ENCODE measurements at places on chromosomes 7 and 10. TPM values are rescaled to one million over a fixed set of nuclear protein-coding genes. Genes with fewer than 3 reads are reported as not detected.

DNA sequence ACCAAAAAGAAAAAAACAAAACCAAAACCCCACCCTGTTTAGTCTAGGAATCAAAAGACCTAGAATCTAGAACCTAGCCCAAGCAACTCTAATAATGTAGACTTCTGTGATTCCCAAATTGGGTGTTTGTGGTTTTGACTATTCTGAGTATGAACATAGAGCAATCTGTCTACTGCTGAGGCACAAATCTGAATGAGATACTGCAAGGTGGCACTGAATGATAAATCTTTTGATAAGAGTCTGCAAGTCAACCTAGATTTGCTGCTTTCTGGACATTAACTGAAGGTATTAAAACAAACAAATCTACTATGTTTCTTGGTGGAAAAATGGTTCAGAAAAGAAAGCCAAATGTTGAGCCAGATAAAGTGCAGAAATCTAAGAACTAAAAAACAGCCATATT is 50.6 kb downstream of the IRF5 start:
- no peak for DNase-seq

- DNase-seq, result peak; percentile 48
Observed at GRCh38 chr10:75469006-75469616, 37.7 kb downstream of the LRMDA start.

GRCh38 chr7:11120675-11121220 is 147.1 kb downstream of the PHF14 start:
- DNase-seq, result no peak

GRCh38 chr10:129971381-129972144 is 7.5 kb upstream of the EBF3 start:
- DNase-seq, result peak; percentile 7

DNA sequence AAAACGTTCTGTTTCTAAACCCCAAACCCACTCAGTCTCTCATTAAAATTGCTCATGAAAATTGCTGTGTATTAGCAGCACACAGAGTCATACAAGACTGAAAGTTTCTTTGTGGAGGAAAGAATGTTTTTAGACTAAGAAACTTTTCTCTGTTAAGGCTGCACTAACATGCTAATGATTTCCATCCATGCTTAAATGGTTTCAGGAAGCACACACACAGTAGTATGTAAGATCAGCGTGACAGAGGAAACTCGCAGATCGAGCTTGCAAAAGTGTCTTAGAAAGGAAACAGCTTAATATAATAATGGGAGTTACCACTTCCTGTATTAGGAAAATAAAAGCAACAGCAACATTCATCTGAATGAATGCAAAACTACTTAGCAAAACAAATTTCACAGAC is 112.7 kb downstream of the ICA1 start:
- peak; percentile 45 for DNase-seq

The ZPBP gene
- total RNA-seq, result not detected

Measured in pulmonary artery endothelial cell (primary cell).